ENCODE measurements at places on chromosomes 12 and 14.

DNA sequence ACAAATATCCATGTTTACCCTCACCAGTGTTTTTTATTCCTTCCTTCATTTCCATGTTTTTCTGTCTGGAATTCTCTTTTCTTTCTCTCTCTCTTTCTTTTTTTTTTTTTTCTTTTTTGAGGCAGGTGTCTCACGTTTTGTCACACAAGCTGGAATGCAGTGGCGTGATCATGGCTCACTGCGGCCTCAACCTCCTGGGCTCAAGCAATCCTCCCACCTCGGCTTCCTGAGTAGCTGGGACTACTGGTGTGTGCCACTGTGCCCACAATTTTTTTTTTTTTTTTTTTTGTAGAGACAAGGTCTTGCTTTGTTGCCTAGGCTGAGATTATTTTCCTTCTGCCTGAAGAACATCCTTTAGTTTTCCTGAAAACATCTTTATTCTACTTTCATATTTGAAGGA, 15.0 kb upstream of the AMIGO2 start:
- no peak for DNase-seq

GRCh38 chr14:66539034-66539433, 31.1 kb downstream of the GPHN start:
- DNase-seq, result no peak

GRCh38 chr12:127811988-127812387, 455.0 kb upstream of the TMEM132C start:
- no peak for DNase-seq

GRCh38 chr12:70849265-70849960, 71.1 kb downstream of the PTPRR start:
- DNase-seq, result peak; percentile 52

DNA sequence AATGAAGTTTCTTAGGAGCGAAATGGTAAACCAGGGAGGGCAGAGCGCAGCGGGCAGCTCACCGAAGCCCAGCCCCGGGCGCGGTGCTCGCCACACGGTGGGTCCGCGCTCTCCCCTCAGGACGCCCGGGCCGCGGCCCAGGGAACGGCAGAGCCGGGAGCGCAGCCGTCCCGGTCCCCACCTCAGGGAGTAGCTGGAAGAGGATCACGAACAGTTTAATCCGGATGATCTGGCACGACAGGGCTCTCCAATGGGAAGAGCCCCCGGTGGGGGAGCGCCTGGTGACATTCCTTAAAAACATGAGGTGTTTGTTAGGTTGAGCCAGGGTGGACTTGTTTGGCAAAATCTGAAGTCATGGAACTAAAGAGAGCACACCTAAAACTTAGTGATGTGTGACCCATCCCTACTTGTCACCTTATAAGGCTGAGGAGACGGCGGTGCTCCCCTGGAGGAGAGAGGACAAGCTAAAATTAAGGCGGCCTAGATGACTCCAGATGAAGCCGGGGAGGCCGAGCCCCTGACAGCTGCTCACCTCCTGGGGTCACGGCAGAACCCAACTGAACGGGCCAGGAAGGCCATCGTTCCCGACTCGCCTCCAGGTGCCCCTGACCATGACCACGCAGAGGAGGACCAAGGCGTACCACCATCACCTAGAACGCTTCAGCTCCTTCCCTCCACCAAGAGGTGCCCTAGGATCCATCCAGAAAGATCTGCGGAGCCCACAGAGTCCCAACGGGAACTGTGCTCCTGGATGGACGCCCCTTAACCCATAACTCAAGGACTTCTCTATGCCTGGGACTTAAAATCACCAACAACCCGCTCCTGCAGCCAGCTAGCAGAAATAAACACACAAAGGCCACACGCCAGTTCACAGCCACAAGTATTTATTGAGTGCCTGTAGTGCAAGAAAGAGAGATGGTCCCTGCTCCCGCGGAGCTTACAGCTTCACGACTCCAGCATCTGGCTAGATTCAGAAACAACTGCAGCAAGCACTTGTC, 866 bp upstream of the PITPNM2 start:
- no peak for DNase-seq

- peak; percentile 95 for DNase-seq
These were observed 29.0 kb downstream of the WBP11 start for GRCh38 chr12:14774074-14774905.

GRCh38 chr12:61282790-61283575, 977.2 kb upstream of the USP15 start:
- DNase-seq, result no peak

DNA sequence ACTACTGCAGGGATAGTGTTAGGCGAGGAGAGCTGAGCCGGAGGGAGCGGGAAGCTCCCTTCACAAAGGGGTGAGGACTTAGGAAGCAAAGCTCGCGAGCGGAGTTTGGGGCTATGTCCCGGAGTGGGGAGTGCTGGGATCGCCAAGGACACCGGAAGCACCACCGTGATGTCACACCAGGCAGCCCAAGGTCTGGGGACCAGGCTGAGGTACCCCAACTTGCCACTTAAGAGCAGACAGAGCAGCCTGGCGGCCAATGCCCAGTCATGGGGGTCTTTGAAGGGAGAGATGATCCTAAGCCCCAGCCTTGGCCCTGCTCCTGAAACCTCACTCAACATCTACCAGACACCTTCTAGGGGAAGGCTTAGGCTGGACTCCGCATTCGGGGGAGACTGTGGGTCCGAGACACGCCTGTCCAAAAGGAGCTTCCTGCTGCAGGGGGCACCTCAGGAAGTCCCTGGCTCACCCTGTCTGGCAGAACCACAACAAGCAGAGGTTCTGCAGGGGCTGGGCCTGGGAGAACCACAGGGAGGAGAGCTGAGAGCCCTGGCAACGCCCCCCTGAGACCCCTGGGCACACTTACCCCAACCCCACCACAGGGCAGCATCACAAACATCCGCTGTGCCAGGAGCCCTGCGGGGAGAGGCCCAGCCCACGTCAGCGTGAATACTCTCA, 17.8 kb downstream of the SLC48A1 start:
- DNase-seq, result no peak

DNA sequence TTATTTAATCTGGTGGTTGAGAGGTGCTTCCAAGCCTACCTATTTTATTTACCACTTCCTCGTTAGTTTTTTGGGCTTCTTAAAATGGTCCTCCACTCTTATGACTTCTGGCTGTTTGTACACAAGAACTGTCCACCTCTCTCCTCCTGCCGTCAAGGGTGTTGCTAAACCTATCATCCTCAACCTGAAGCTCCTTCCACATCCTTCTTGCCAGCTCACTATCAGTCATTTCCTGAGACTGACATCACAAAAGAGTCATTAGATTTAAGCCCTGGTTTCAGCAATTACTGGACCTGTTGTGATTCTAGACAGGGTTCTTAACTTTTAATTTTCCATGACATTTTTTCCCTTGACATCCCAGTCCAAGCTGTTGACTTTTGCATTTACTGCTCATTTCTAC, 91.9 kb downstream of the BICD1 start:
- no peak for DNase-seq

GRCh38 chr12:7060353-7060954, at the start of gene C1S:
C1S (plus strand) TSS chr12:7060718; CDS start chr12:7061913, 1,195 bp downstream.
- DNase-seq, result peak; percentile 62

DNA sequence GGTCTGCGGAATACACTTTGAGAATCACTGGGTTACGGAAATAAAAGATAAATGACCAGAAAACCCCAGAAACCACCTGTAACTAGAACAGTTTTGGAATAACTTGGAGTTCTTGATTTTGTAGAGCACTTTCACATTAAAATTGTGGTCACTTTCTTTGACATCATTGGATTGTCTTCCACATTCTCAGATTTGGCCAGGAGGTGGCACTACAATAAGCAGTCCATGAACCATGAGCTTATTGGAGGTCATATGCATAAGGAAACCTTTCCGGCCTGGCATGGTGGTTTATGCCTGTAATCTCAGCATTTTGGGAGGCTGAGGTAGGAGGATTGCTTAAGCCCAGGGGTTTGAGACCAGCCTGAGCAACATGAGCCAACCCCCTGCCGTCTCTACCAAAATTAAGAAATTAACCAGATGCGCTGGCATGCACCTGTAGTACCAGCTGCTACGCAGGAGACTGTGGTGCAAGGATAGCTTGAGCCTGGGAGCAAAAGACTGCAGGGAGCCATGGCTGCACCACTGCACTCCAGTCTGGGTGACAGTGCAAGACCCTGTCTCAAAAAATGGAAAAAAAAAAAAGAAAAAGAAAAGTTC, 107.7 kb upstream of the CAND1 start:
- DNase-seq, result no peak

Measured in midbrain (tissue), 1 donor.